GM10248 (cell line): ENCODE measurements at places on chromosomes 12 and 14.

DNA sequence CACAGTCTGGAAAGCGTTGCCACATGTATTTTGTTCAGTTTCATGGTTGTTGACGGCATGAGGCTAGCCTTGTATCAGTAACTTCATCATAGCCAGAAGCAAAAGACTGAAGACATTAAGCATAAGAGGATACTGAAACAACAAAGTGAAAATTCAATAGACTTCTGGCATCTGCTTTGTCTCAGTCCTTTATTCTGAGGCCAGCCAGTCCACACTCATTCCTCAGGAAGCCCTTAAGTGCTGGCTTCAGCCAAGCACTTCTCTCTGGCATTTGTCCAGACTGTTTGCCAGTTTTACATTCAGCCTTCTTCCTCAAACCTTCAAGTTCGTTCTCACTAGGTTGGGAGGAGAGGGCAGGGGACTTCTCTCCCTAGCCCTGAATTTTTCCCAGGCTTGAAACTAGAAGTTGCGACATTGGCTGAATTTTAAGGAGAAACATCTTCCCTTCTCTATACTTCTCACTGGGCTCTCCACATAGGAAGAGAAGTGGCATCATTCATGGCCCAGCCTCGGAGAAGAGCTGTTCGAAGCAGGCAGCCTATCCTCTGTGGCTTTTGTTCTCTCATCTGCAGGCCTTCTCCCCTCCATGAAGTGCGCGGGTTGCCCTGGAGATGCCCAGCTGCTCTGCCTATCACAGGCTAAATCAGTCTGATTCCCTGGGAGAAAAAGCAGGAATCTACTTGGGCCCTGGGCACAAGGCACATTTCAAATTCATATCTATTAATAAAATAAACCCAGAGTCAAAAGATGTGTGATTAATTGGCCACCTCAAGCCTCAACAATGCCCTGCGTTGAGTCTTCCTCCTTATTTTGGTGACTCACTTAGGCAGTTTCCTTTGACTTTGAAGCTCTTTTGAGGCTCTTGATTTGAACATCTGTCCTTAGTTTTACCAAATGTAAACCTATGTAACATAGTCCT lies 130.9 kb upstream of the PLEKHA5 start:
- DNase-seq = no peak

GRCh38 chr14:101474563-101475455 lies 86.5 kb upstream of the DIO3 start:
- no peak for DNase-seq

GRCh38 chr12:61220337-61220736 lies 1039.9 kb upstream of the USP15 start:
- no peak for DNase-seq

DNA sequence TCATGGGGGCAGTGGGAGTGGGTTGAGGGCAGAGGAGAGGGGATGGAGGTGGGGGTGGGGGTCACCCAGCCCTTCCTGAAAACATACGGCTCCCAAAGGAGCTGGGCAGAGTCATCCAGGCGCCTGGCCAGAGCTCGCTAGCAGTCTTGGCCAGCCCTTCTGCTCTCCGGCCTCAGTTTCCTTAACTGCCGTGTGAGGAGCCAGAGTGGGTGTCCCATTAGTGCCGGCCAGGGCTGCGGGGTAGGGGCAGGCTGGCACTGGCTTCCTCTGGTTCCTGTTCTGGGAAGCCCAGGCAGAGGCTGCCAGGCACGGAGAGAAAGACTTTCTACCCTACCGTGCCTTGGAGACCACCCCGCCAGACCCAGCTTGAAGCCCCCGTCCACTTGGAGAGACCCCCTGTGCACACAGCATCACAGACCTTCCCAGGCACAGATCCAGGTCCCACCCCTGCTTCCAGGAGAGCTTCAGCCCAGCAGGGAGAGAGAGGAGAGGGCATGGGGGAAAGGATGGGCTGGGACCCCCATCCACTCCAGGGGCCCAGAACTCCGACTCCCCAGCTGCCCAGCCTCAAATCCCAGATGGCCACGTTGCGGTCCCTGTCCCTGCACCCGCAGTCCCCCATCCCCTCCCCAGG lies 93.3 kb downstream of the RFLNA start:
- no peak for DNase-seq

GRCh38 chr14:26200687-26201086 lies 397.1 kb downstream of the NOVA1 start:
- no peak for DNase-seq

DNA sequence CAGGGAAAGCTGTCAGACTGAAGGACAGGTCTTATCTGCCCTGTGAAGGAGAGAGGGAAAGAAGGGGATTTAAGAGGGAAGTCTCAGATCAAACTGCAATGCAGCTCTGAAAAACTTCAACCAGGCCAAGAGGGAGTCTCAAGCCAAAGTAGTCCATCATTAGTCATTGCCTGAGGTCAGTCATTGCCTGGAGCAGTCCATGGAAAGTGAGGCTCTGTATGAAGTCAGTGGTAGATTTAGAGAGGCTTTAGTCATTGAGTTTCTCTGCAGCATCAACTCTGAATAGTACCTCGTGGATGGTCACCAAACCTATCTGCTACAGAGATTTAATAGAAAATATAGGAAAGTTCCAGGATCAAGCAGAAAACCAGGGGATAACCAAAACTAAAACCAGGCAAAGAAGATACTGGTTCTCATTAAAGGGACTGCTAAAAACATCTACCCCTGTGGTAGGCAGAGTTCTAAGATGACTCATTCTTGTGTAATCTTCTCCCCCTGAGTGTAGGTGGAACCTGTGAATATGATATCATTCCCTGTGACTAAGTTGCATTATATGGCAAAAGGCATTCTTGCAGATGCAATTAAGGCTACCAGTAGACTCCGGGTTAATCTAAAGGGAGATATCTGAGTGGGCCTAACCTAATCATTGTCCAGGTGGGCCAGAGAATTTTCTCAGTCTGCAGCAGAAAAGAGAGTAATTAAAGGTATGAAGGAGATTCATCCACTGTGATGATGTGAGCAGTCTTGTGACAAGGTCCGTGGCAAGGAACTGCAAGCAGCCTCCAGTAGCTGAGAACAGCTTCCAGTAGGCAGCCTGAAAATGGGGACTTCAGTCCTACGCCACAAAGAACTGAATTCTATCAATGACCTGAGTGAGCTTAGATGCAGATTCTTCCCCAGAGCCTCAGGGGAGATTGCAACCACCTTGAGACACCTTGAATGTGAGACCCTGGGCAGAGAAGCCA lies 123.1 kb downstream of the GALC start:
- peak; percentile 8 for DNase-seq

GRCh38 chr12:96850676-96851075 lies 56.4 kb upstream of the NEDD1 start:
- no peak for DNase-seq

DNA sequence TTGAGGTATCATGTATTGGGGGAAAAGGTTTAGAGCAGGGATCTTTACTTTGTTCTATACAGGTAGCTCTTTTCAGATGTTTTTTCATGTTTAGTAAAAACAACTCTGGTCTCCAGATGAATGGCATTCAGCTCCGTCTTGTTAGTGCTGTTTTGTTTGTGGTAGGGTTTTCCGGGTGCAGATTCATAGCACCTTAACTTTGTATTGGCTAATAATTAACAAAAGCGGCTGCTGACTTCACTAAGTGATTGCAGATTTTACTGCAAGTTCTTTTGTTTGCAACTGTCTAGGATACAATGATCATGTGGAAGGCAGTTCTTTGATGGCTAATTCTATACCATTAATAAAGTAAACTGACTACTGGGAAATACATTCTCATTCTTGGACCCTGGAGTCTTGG lies 32.2 kb upstream of the BHLHE41 start:
- no peak for DNase-seq

GRCh38 chr12:13102461-13103195 lies 839 bp downstream of the GSG1 start:
- DNase-seq = no peak

DNA sequence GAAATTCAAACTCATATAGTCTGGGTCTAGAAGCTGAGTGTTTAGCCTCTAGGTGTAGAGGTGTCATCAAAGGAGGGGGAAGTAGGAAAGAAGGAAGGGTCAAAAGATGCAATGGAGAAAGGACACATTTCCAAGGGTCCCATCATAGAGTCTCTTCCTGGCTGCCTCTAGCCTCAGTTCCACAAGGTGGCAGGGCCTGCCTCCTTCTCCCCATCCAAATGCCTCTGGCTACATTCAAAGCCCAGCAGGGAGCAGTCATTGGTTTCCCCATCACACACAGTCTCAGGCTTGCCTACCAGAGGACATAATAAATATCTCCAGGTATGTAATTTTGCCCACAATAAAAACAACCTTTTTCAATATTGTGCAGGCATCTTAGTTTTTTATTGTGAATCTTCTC lies 2.1 kb upstream of the CCT2 start:
- no peak for DNase-seq

GRCh38 chr12:65918021-65918420 lies 93.7 kb downstream of the HMGA2 start:
- peak; percentile 16 for DNase-seq

GRCh38 chr12:78275886-78276285 lies 445.2 kb downstream of the NAV3 start:
- no peak for DNase-seq

- no peak for DNase-seq
Measured at GRCh38 chr14:83163016-83163415, 1629.4 kb upstream of the SEL1L start.

DNA sequence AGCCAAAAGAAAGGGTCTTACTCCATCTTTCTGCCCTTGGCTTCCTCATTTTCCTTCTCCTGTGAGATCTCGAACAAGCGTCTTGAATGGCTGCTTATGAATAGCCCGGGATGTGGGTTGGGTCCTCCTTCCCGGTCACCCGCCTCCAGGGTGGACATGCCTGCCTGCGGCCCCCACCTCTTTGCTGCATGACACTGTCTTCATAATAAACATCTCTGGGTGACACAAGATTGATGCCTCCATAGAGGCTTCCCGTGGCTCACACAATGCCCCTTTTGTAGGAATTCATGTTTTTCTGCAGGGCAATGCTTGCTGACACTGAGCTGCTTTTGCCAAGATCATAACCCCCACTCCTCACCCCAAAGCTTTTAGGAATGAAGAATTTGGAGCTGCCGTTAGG lies 125.9 kb downstream of the ZNF664 start:
- no peak for DNase-seq

- DNase-seq = no peak
Measured at GRCh38 chr12:124746649-124747425, 116.8 kb downstream of the SCARB1 start.

DNA sequence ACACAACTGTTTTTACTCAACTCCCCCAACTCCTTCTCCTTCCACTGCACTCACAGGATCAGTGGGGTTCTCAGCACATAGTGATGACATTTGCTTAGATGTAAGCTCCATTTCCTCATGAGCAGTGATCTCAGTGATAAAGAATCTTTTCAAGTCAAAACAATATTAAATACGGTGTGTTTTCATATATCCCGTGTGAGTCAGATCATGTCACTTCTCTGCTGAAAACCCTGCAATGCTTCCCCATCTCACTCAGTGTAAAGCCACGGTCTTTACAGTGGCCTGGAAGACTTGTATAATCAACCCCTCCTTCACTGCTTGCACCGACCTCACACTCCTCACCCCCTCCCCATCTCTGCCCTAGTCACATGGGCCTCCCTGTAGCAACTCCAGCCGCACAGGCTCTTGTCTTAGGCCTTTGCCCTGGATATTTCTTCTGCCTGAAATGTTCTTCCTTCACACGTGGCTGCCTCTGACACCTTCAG lies 149.7 kb upstream of the ARHGAP5 start:
- no peak for DNase-seq

- no peak for DNase-seq
Measured at GRCh38 chr14:80695869-80696268, 245.7 kb downstream of the CEP128 start.

DNA sequence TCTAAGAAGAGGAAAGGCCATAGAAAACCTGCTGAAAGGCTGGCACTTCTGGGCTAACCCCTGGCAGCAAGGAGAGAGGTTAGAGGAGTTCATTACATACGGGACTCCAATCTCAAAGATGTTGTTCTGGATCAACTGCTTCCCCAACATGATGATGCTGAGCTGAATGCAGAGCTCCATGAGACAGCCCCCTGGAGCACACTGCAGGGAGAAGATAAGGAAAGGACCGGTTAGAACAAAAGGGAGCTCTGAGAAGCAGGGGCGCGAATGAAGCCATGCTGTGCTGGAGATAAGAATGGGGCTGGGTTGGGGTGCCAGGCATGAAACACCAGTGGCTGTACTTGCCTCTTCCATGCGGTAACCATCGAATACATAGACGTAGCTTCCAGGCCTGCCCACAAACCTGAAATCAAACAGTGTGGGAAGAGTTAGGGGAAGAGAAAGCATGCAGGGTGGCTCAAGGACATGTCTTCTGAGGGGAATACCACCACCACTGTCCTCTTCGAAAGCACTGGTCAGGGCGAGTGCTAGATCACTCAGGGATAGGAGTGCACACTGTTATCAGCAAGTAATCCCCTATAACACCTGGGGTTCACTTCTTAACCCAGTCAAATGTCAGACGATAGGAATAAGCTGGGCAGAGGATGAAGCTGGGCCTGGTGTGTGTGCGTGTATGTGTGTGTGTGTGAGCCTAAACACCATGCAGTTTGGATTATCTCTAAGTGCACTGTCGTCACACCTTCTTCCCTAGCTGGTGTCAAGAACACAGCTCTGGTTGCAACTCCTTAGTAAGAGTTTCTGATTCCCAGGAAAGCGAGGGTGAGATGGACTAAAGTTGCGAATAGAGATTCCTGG lies 180.9 kb downstream of the NTF3 start:
- DNase-seq = no peak

- DNase-seq = no peak
Measured at GRCh38 chr14:84760489-84761126, 769.3 kb upstream of the FLRT2 start.

DNA sequence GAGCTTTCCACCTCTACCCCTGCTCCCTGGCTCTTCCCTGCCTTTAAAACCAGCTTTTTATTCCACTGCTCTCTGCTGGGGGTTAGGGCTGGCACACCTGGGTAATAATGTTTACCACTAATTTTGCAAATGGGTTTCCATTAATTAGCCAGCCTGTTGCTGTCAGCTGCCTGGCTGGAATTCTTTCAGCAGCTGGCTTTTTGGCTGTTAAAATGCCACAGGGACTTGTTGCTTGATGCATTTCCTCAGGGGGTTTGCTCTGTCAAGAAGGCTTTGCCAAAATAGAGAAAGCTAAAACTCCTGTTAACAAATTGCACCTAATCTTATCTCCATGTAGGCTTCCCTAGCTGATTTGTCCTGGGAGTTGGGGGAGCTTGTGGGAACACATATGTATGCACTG lies 51.8 kb upstream of the PSMC1 start:
- no peak for DNase-seq

DNA sequence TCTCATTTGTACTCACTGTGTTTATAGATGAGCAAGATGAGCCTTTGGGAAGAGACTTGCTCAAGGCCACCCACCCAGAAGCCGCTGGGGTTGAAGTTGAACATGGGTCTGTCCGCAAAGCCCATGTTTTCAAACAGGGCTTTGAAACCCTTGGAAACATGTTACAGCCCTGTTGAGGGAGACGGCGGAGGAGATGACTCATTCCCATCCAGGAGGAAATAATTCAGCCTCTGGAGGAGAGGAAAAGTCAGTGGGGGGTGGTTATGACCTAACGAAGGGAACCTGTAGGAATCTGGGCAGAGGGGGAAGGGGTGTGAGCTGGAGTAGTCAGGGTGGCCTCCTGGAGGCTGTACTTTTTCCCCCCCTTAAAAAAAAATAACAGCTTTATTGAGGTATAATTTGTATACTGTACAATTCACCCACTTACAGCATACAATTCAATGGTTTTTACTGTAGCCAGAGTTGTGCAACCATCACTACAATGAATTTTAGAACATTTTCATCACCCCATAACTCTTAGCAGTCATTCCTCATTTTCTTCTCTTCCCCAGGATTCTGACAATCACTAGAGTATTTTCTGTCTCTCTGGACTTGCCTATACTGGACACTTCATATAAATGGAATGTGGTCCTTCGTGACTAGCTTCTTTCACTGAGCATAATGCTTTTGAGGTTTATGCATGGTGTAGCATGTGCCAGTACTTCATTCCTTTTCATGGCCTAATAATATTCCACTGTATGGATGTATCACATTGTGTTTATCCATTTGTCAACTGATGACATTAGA lies 1.9 kb upstream of the RIN3 start:
- no peak for DNase-seq
